Activated T-helper 17 cell treated with anti-CD3 and anti-CD28 coated beads, Interleukin-2, amount 50 U/mL, for 72 hours (primary cell): ENCODE measurements at places on chromosomes 11 and 22.

DNA sequence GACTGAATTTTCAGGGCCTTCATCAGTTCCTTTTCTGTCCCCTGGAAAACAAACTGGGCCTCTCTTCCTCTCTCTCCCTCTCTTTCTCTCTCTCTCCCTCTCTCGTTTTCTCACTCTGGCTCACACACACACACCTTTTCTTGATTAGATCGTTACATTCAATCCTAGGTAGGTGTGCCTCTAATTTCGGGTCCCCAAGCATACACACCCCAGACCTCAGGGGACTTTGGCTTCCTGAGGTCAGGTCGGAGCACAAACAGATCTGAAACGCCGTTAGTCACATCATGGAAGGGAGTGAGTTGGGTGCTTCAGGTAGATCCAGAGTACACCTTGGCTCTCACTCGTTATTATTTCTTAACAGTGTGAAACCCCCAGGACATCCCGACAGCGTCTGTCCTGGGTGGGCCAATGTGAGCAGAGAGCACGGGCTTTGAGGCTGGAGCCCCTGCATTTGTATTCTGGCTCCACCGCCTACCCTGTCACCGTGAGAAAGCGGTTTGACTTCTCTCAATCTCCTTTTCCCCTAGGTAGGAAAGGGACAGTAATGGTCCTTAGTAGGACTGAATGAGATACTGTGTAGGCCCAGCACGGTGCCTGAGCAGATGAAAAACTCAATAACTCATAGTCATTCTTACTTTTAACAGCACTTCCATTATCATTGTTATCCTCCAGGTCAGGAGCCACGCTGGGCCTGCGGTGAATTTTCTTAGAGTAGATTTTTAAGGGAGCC is 37.3 kb upstream of the POU2AF1 start:
- peak overlapping the region; percentile 56 for H3K4me3 ChIP-seq
- H3K4me1 ChIP-seq, result peaks cover 29% of the 10 kb centered on the region
- H3K27me3 ChIP-seq, result no peaks in the 10 kb centered on the region
- ATAC-seq, result no peak

DNA sequence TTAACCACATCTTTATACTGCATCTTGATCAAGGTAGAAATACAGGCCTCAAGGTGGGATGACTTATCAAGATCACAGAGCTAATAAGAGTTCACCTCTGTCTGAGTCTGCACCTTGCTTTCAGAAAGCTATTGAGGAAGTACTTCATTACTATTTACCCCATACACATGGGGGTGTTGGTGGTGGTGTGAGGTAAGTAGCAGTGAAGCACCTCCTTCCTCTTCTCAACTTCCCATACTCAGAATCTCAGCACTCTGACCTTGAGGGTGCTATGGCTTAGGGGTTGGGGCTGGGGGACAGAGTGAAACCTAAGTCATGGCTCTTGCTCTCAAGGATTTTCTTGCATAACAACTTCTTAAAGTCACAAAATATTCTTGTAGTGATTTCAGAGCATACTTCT is 56.9 kb downstream of the ME3 start:
- H3K27me3 ChIP-seq, result no peaks in the 10 kb centered on the region
- H3K4me3 ChIP-seq, result no peak overlapping the region
- H3K4me1 ChIP-seq, result no peaks in the 10 kb centered on the region
- H3K36me3 ChIP-seq, result no peaks in the 10 kb centered on the region
- no peak for ATAC-seq
- H3K27ac ChIP-seq, result no peak overlapping the region

GRCh38 chr11:124538019-124538418 is 5.4 kb downstream of the OR8B12 start:
- no peaks in the 10 kb centered on the region for H3K36me3 ChIP-seq
- H3K27ac ChIP-seq, result no peak overlapping the region
- no peak for ATAC-seq
- no peaks in the 10 kb centered on the region for H3K4me1 ChIP-seq
- H3K27me3 ChIP-seq, result peaks cover 42% of the 10 kb centered on the region

DNA sequence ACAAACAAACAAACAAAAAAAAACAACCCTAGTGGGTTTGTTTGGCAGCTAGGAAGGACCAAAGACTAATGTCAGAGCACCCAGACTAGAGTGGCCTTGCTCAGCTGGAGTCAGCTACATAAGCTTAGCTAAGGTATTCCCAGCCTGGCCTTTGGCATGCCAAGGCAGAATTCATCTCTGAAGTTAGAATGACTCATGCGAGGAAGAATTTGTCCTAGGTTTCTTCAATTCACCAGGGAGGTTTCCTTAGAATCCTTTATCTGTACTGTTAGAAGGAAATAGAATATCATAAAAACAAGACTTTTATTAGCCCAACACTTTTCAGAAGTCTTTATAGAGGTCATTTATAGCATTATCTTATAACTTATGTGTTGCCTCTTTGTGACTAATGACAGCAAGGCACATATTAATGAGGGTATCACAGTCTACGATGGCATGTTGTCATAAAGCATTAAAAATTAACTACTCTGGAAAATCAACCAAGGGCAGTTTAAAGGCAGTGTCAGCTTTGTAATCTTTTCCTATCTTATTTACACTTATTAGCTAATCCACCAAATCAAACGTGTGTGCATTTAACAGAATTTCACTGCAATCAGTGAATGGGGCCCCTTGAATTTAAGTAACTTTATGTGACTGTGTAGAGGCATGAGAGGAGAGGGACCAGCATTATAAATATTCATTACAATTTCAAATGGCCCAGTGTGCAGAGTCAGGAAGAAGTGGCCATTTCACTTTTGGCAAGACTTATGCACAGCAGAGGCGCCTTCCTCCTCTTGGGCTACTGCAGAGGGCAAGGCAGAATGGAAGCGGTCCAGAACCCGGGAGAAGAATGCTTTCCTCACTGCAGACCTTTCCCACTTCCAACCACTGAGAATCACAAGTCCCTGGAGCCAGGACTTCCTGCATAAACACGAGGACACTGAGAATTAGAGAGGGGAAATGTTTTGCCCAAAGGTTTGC is 36.3 kb downstream of the SLC5A1 start:
- H3K36me3 ChIP-seq, result no peaks in the 10 kb centered on the region
- H3K27ac ChIP-seq, result no peak overlapping the region
- peaks cover 21% of the 10 kb centered on the region for H3K27me3 ChIP-seq
- no peak overlapping the region for H3K4me3 ChIP-seq
- ATAC-seq, result no peak

GRCh38 chr22:38219632-38220031 is 17.8 kb downstream of the MAFF start:
- no peak for ATAC-seq
- peaks cover 26% of the 10 kb centered on the region for H3K4me1 ChIP-seq
- peaks cover 32% of the 10 kb centered on the region for H3K36me3 ChIP-seq
- H3K27me3 ChIP-seq, result no peaks in the 10 kb centered on the region
- peak overlapping the region; percentile 78 for H3K4me3 ChIP-seq

- no peak overlapping the region for H3K4me3 ChIP-seq
- H3K4me1 ChIP-seq, result no peaks in the 10 kb centered on the region
- no peak for ATAC-seq
- no peaks in the 10 kb centered on the region for H3K36me3 ChIP-seq
- H3K27ac ChIP-seq, result no peak overlapping the region
Observed at GRCh38 chr11:20771681-20772080, 102.3 kb downstream of the NELL1 start.

DNA sequence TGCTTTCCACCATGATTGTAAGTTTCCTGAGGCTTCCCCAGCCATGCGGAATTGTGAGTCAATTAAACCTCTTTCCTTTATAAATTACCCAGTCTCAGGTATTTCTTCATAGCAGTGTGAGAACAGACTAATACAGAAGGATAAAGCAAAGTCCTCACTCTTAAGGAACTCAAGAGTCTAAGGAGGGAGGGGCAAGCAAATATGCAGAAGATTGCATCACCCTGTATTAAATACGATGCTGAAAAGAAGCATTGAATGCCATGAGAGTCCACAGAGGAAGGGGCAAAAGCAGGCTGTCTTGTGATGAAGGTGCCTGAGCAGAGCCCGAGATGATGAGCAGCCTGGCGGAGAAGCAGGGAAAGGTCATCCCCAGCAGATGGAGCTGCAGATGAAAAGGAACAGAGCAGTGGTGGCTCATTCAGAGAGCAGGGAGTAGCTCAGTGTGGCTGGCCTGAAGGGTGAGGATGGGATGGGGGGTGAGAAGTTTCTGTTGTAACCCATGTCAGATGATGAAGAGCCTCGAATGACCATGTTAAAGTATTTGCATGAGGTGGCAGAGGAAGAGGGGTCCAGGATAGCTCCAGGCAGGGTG is 6.3 kb upstream of the IZUMO1R start:
- peaks cover 22% of the 10 kb centered on the region for H3K27me3 ChIP-seq
- no peaks in the 10 kb centered on the region for H3K36me3 ChIP-seq
- no peaks in the 10 kb centered on the region for H3K4me1 ChIP-seq
- no peak for ATAC-seq
- no peak overlapping the region for H3K4me3 ChIP-seq

DNA sequence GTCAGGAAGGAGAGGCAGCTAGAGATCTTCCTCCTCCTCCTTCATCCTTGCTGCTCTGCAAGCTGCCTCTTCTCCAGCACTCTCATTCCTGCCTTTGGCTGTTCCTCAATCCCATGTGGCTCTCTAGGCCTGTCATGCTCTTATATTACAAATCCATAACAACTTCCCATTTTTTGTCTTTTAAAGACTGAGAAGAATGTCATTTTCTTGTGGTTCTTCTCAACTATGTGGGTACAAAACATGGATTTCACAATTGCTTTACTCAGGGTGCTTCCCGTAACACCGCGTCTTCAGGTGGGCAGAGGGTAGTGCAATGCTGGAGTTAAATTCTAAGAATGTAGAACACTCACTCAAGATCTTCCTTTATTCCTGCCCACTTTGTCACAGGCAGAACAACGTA is 6.8 kb upstream of the CAT start:
- no peak for ATAC-seq
- H3K4me3 ChIP-seq, result no peak overlapping the region

DNA sequence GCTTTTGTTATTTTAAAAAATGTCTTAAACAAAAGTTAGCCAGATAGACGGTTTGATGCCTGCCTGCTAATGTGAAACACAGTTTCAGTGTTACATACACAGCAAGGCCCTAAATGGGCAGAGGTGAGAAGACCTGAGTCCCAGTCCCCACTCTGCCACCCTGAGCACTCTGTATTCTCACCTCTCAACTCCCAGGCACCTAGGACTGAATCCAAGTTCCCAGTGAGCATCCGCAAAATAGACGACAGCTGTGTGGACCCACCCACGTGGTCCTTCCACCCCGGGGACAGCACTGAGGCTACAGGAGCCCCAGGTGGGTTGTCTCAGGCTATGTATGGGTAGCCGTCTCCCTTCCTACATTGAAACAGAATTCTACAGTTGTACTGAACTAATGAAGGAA is 111.5 kb downstream of the RPL27A start:
- no peaks in the 10 kb centered on the region for H3K36me3 ChIP-seq
- no peak overlapping the region for H3K27ac ChIP-seq
- ATAC-seq, result no peak
- H3K27me3 ChIP-seq, result peaks cover 7% of the 10 kb centered on the region
- no peaks in the 10 kb centered on the region for H3K4me1 ChIP-seq

- peak overlapping the region; percentile 86 for H3K27ac ChIP-seq
- H3K4me3 ChIP-seq, result peak overlapping the region; percentile 63
- peak; percentile 67 for ATAC-seq
- H3K36me3 ChIP-seq, result peaks cover 100% of the 10 kb centered on the region
- no peaks in the 10 kb centered on the region for H3K27me3 ChIP-seq
Observed at GRCh38 chr11:44601471-44602370, 36.3 kb downstream of the CD82 start.

- no peak overlapping the region for H3K27ac ChIP-seq
- no peak overlapping the region for H3K4me3 ChIP-seq
- H3K27me3 ChIP-seq, result peaks cover 20% of the 10 kb centered on the region
- H3K36me3 ChIP-seq, result no peaks in the 10 kb centered on the region
Observed at GRCh38 chr22:17430412-17430811, 61.2 kb downstream of the CECR2 start.

DNA sequence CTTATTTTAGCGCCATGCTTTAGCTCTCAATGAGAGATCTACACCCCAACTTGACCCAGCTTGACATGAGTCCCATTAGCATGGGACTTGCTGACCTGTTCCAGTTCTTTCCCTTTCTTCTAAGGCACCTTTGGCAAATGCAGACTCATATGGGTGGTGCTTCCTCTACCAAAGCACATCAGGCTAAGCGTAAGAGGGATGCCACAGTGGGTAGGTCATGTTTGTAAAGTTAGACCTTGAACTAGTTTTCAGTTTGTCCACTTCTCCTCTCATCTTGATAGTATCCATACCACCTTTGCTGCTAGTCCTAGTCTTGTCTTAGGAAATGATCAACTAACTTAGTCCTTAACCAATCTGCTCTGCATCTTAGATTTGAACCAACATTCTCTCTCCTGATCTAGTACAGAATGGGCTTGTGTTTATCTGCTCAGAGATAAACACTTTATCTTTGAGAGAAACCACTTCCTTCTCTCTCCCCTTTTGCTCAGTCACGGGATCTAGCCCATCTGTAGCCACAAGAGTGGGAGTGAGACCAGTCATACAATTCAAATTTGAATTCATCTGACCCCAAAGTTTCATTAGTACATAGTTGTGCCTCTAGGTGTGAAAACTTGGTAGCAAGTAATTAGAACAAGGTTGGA is 72.1 kb upstream of the CD44 start:
- no peaks in the 10 kb centered on the region for H3K27me3 ChIP-seq
- peak; percentile 94 for ATAC-seq
- peaks cover 25% of the 10 kb centered on the region for H3K4me1 ChIP-seq

GRCh38 chr11:119533462-119533861 is 110.5 kb upstream of the THY1 start:
- H3K4me1 ChIP-seq, result peaks cover 3% of the 10 kb centered on the region
- ATAC-seq, result no peak
- no peaks in the 10 kb centered on the region for H3K36me3 ChIP-seq
- peaks cover 12% of the 10 kb centered on the region for H3K27me3 ChIP-seq
- no peak overlapping the region for H3K27ac ChIP-seq

GRCh38 chr11:6911948-6912347 is 8.9 kb upstream of the OR2D3 start:
- no peak overlapping the region for H3K4me3 ChIP-seq
- no peaks in the 10 kb centered on the region for H3K36me3 ChIP-seq
- no peak overlapping the region for H3K27ac ChIP-seq
- no peaks in the 10 kb centered on the region for H3K27me3 ChIP-seq
- no peak for ATAC-seq

DNA sequence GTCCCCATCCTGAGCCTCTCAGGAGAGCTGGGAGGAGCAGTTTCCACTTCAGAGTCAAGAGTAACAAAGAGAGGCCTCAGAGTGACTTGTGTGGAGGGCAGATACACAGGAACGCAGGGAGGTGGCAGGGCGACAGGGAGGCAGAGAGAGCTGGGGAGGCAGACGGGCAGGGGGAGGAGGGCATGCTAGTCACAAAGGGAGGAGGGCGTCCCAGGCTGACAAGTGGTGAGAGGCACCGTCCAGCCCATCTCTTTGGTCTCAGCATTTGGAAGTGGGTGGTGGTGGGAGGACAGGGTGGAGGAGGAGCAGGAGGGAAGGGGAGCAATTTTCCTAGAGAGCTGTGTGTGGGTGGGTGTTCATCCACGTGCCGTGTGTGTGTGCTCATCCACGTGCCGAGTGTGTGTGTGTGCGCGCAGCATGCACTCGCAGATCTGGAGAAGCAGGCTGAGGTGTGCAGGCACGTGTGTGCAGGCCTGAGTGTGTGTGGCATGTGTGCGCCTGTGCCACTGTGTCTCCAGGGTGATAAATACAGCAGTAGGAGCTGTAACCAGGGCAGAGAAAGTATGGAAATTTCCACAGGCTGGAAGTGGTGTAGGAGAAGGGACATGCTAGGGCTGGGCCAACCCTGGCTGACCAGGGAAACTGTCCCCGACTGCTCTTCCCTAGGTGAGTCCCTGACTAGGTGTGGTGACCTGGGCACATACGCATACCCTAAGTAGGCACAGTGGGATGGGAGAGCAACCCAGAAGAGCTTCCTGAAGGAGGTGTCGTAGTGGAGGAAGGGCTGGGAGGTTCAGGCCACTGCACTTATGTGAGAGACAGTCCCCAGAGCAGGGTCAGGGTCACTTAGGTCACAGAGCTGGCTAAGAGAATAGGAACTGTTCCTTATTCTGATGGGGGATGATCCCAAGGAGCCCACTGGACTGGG is 7.3 kb upstream of the PDE2A start:
- H3K36me3 ChIP-seq, result peaks cover 27% of the 10 kb centered on the region
- peaks cover 6% of the 10 kb centered on the region for H3K4me1 ChIP-seq
- H3K27ac ChIP-seq, result peak overlapping the region; percentile 37
